Activated naive CD4-positive, alpha-beta T cell treated with anti-CD3 and anti-CD28 coated beads, Interleukin-2, amount 50 U/mL, for 72 hours (primary cell): ENCODE measurements at places on chromosomes 2 and 18.

- no peak for DNase-seq
Observed at GRCh38 chr18:50398947-50399346, 24.1 kb downstream of the SKA1 start.

- DNase-seq: no peak
Observed at GRCh38 chr2:45595721-45596435, 15.2 kb downstream of the SRBD1 start.

GRCh38 chr2:25491966-25492532 lies 150.3 kb upstream of the DNMT3A start:
- DNase-seq: no peak

GRCh38 chr2:160465002-160465401 lies 28.6 kb downstream of the RBMS1 start:
- no peak for DNase-seq

DNA sequence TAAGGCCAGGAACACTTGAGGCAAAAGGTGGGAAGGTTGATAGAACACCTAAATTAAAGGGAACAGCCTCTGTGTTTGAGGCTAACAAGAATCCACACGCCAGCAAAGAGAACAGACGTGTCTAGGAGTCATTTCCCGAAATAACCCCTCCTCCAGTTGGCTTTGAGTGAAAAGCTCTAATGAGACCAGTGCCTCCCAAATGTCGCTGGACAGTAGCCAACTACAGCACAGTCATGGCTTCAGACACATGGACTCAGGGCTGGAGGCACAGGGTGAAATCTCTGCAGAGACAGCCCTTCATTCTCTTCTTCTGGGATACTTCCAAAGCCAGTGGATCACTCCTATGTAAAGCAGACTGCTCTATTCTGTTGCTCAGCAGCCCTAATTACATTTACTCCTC lies 49.6 kb downstream of the SOWAHC start:
- DNase-seq: no peak

DNA sequence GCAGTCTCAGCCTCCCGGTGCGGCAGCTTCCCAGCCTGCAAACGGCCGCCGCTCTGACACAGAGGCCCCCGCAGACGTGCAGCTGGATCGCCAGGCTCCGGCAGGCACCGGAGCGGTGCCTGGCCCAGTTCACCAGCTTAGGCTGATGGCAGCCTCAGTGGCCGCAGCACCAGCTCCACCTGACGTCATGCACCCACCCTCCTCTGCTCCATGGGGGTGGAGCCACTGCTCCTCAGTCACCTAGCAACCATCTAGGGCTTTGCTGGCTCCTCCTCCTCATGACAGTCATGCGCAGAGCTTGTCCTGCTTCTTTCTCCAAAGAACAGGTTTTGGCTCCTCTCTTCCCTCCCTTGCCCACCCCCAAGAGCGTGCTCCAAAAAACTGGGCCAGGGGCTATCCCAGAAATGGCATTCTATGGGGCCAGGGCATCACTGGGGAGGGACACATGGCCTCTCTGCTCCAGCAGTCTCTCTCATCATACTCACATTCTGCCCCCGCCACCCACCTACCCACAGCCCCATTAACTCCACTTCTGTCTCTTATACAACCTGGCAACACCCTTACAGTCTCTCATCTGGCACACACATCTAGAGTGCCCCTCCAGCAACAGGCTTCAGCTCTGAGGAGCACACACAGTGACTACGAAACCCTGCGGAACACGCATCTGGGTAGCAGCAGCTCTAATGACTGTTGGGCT lies 5.5 kb downstream of the DCTN1 start:
- no peak for DNase-seq

DNA sequence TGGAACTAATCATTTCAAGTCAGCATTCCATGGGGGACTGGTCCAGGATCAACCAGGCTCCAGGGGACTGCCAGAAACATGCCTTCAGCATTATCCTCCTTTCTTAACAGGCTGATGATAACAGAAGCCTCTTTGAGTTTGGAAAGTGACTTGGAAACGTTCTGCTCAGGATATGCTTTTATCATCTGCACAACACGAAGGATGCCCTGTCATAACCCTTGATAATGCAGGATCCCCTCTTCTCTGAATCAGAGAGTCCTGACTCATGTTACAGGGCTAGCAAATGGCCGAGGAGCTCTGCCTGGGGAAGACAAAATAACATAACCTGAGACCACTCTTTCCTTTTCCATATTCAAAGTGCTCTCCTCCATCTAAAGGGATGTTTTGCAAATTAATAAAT lies 6.7 kb downstream of the SCYGR3 start:
- DNase-seq: no peak

DNA sequence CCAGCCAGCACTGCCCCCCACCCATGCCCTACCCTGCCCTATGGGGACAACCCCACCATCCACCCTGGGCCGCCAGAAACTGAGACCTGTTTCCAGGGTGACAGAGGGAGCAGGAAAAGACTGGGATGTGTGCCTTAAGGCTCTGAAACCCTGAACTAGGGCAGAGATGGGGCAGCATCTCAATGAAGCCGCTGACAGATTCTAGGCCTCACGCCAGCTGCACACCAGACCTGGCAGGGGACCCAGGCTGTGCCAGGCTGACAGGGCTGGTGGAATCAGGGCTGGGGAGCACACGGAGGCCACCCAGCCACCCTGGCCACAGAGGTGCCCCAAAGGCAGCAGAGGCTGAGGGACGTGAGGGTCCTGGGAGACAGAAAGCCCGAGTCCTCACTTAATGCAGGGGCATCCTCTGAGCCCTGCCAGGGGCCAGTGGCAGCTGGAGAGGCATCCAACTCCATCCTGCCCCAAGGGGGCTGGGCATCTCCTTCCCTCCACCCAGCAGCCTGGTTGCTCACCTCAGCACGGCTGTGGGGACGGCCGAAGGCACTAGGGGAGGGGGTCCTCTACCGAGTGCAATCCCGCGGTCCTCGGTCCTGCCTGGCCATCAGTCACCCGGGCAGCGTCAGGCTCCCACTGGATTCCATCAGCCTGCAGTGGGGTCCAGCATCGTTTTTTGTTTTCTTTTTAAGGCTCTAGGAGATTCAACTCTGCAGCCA lies 169.2 kb downstream of the ZFP36L2 start:
- no peak for DNase-seq

GRCh38 chr2:50143822-50144575 lies 887.9 kb downstream of the NRXN1 start:
- DNase-seq: no peak

GRCh38 chr2:56801770-56802169 lies 618.0 kb downstream of the CCDC85A start:
- DNase-seq: no peak

DNA sequence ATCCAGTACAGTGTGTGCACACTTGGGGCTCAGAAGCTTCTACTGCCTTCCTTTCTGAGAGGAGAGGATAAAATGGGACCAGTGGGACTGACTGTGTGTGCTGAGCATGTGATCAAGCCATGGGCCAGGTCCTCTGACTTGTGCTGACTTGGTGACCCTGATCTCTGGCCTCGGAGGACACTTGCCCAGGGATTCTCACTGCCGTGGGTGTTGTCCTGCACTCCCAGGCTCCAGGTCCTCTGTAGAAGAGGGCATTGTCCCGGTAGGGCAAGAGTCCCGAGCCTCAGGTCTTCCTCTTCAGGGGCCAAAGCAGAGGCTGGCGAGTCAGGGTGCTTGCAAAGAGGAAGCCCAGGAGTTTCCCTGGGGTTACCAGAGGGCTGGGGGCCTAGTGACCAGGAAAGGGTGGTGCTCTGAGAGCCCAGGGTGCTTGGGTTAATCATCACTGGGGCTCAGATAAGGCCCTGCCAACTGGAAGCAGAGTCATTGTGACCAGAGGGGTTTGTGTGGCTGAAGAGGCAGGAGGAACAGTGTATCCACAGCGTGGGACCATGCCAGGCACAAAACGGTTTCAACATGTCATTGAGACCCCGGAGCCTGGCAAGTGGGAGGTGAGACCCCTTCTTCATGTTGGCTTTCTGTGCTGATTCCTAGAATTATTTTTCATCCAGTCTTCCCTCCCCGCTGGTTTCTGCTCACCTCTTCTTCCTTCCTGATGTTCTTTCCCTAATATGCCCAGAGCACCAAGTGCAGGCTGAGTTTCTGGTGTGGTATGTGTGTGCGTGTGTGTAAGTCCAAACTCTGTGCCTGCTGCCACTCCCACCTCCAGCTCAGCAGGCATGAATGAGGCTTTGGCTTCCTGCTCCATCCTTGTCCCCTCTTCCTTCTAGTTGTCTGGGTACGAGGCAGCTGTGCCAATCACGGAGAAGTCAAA lies at the start of gene GCKR:
GCKR (plus strand) TSS at position 483 of the 931 bp plus-strand sequence; CDS start at position 549, 66 bp downstream.
- no peak for DNase-seq

- DNase-seq: no peak
Observed at GRCh38 chr2:110770404-110770958, 38.1 kb downstream of the ACOXL start.

GRCh38 chr2:37898448-37898847 lies 26.6 kb upstream of the RMDN2 start:
- no peak for DNase-seq

GRCh38 chr2:44389895-44390294 lies 28.1 kb downstream of the CAMKMT start:
- DNase-seq: no peak

DNA sequence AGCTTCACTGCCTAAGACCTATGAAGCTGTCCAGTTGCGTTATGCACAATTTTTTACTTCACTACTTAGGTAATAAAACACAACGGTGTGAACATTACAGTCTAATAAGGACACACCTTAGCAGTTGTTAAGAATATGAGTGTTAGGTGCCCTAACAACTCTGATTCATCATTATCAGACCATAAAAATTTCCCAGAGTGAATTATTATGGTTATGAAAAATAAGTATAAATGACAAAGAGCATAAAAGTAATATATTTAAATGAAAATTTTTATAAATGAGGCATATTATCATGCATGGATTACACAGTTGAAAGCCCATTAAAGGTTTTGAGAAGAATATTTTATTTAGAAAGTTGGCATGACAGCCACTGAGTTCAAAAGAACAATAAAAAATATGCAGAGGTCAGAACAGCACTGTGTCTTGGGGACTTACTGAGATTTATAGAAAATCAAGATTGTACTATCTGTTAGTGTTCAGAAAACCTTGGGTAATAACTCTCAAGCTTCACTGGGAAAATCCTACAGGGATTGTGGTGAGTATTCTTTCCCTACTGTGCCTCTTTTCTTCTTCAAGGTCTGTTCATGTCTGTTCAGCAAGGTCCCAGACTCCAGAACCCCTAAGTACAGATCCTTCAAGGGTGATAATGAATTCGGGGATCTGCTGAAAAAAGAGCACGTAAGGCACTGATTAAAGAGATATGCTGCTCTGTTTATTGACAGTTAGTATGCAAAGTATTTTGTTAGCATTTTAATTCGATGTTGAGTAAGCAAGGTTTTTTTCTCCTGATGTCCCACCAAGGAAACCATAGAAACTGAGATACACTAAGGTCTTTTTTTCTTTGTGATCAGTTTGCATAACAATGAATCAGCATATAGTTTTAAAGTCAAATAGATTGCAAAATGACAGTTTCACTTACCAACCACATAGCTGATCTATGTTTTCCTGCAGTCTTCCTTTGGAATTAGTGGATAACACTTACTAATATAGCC lies 250.0 kb downstream of the DSEL start:
- DNase-seq: no peak

DNA sequence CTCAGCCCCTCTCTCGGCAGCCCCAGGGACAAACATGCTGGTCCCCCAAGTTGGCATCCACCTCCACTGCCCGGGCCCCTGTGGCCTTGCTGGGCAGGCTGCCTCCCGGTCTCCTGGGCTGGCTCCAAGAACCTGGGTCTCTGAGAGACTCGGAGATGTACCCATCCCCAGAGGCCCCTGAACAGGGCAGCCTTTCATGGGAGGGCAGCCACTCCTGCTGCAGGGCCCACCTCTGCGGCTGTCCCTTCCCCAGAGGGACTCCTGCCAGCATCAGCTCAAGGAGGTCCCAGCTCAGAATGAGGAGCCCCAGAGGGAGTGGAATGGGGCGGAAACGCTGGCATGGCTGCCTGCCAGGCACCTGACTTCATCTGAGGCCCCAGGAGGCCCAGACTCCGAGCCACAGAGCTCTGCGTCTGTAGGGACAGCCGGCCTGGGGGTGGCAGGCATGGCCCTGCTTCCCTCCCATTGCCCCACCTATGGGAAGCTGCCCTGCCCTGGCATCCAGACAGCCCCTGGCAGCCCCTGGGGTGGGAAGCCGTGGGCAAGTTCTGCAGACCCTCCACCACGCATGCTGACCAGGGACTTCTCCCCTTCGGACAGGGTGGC lies 857 bp upstream of the CROCC2 start:
- no peak for DNase-seq

DNA sequence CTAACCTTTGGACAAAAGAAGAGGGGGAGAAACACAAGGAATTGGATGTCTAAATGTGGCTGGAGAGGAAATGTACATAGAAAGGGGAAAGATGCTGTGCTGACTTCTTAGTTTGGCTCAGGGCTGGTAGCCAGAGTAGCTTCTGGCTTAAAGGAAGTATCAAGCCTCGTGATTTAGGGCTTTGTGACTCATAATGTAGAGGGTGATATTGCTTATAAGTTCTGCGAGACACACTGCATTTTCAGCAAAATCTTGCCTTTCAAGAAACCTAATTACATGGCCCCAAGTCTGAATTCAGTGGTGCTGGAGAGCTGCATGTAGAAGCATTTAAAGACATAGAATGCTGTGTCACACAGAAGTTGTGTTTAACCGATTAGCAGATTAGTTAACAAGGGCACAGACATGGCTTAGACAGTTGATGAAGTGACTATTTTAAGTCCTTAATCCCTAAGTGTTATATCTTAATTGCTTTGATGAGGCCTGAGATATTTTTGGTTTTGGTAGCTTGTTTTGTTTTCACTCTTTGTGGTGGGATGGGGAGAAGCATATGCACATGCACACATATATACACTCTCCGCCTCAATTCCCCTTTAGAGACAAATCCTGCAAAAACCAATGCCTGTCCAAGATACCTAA lies 66.4 kb downstream of the EPAS1 start:
- DNase-seq: peak; percentile 14

DNA sequence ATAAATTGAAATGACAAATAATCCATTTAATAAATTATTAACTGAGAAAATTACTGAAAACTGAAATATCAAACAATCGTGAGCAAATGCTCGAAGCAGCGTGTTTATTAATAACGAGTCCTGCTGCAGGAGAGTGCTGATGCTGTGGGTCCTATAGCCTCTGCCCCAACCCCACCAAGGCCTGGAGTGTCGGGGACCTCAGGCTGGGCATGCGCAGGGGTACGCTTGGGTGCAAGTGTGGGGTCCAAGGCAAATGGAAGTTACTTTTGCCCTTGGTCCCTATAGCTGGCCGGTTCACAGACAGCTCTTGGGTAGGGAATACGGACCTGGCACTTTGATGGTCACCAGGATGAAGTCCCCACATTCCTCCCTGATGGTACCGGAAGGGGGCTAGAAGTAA lies 43.3 kb upstream of the CELF4 start:
- DNase-seq: no peak

DNA sequence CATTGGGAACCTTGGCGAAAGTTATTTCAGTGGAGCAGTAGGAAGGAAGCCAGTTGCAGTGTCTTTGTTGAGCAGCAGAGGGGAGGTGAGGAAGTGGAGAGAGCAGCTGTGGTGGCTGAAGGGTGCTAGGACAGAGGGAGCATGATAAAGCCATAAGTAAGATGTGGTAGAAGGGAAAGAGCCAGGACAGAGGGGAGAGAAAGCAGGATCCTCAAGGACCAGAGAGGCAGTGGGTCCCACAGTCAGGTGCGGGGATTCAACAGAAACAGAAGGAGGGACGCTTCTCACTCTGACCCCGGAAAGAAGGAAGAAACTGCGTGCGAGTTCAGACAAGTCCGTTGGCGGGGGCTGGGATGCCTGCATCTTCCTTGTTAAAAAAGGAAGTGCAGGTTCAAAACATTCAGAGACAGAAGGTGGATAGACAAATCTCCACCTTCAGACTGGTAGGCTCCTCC lies at the start of gene CXCR2:
CXCR2 (plus strand) TSS at position 403 of the 455 bp plus-strand sequence. CDS start 8,774 bp downstream, outside the sequence.
- DNase-seq: no peak

GRCh38 chr2:69580486-69580885 lies 63.1 kb downstream of the AAK1 start:
- DNase-seq: no peak

GRCh38 chr2:196591004-196591403 lies 48.5 kb upstream of the CCDC150 start:
- no peak for DNase-seq
